Astrocyte (in vitro differentiated cells and primary cell): ENCODE measurements at places on chromosomes 6 and 20. TPM values are rescaled to one million over a fixed set of nuclear protein-coding genes. Genes with fewer than 3 reads are reported as not detected.

DNA sequence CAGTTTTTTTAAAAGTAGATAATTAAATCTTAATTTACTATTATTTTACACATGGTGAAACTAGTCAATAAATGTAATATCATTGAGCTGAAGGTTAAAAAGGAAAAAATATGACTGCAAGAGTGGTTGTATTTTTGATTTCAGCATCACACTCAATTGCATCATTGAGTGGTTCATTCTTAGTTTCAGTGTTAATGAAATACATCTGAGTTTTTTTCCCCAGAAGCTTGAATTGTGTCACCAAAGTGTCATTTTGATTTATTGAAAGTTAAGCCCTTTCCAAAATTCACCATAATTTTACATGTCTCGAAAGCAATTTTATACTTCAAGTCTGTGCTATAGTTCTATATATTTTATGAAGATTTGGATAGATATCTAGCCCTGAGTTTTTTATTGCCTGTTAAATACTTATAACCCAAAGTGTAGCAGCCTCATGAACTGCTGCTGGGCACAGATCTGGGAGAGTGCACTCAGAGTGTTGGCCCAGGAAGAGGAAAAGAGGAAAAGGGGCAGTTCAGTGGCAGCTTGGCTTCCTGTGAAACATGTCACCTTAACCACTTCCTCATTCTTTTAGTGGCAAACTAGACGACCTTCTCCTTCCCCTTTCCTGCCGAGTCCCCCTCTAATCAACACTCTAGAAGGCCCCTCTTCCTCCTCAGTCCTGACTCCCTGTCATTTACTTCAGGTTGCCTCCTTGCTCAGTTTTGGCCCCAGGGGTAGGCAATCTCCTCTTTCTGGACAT, 140.7 kb downstream of the ESR1 start:
- H3K27ac ChIP-seq = no peak overlapping the region
- no peaks in the 10 kb centered on the region for H3K27me3 ChIP-seq
- H3K4me3 ChIP-seq = no peak overlapping the region
- DNase-seq = no peak
- H3K36me3 ChIP-seq = no peaks in the 10 kb centered on the region

Gene CCR6
- not detected in 2 replicates for total RNA-seq

GRCh38 chr6:47697925-47698324, 455 bp upstream of the ADGRF4 start:
- no peak for DNase-seq
- peaks cover 14% of the 10 kb centered on the region for H3K4me1 ChIP-seq
- no peak overlapping the region for H3K4me3 ChIP-seq
- H3K27me3 ChIP-seq = peaks cover 2% of the 10 kb centered on the region
- peak overlapping the region; percentile 14 for H3K27ac ChIP-seq
- H3K36me3 ChIP-seq = no peaks in the 10 kb centered on the region

Gene AVP
- not detected in 2 replicates for total RNA-seq

- no peaks in the 10 kb centered on the region for H3K27me3 ChIP-seq
- peak overlapping the region; percentile 86 for H3K27ac ChIP-seq
- H3K4me1 ChIP-seq = peaks cover 17% of the 10 kb centered on the region
- no peak for DNase-seq
These were observed 3.0 kb upstream of the FBXO9 start for GRCh38 chr6:53062169-53062539.

Gene ID1
- 73.7 and 76.7 TPM in 2 replicates for total RNA-seq

Gene MYB
- total RNA-seq = 0.12 TPM in 1 of 2 replicates, not detected in the other

Gene MAK
- 0.05 TPM in 1 of 2 replicates, not detected in the other for total RNA-seq

- DNase-seq = no peak
- peaks cover 23% of the 10 kb centered on the region for H3K4me1 ChIP-seq
- H3K36me3 ChIP-seq = no peaks in the 10 kb centered on the region
- no peak overlapping the region for H3K27ac ChIP-seq
- H3K4me3 ChIP-seq = peak overlapping the region; percentile 35
These were observed 3.5 kb upstream of the SNAI1 start for GRCh38 chr20:49979030-49979832.

Gene OR2H2
- total RNA-seq = not detected in 2 replicates

DNA sequence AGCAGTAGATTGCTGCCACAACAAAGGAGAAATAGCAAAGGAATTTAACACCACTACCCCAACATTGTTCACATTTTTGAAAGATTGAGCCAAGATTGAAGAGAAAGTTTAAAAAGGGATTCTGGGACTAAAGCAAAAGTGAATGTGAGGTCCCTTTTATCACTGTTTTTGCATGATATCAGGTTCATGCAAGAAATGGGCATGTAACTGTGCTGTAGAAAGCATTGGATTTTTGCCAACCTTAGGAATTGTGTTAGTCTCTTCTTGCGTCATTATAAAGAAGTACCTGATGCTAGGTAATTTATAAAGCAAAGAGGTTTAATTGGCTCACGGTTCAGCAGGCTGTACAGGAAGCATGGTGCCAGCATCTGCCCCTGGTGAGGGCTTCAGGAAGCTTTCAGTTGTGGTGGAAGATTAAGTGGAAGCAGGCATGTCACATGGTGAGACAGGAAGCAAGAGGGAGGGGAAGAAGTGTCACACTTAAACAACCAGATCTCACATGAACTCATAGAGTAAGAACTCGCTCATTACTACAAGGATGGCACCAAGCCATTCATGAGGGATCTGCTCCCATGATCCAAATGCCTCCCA, 4.6 kb upstream of the GJB7 start:
- H3K4me3 ChIP-seq = no peak overlapping the region
- H3K27ac ChIP-seq = no peak overlapping the region
- no peaks in the 10 kb centered on the region for H3K4me1 ChIP-seq
- DNase-seq = peak; percentile 22
- no peaks in the 10 kb centered on the region for H3K27me3 ChIP-seq

DNA sequence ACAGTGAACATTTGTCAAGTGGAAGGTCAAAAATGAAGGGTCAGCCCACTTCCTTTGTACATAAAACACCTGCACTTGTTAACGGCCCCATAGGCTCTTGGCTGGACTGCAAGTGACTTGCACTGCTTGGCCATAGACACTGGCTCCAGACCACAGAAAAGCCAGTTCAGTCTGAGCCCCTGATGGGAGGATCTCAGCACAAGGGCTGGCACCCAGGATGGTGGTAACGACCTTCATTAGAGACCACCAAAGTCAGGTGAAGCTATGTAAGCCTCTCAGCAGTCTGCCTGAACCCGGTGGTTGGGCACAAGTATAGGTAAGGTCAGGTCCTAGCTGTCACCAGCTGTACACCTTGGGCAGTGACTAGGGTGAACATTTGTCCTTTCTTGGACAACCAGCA, 16.1 kb downstream of the PLAGL2 start:
- H3K36me3 ChIP-seq = peaks cover 9% of the 10 kb centered on the region
- DNase-seq = no peak
- no peak overlapping the region for H3K27ac ChIP-seq
- no peaks in the 10 kb centered on the region for H3K27me3 ChIP-seq
- peaks cover 12% of the 10 kb centered on the region for H3K4me1 ChIP-seq
- H3K4me3 ChIP-seq = no peak overlapping the region

GRCh38 chr6:14544666-14545065, 427.1 kb downstream of the CD83 start:
- H3K36me3 ChIP-seq = no peaks in the 10 kb centered on the region
- H3K4me1 ChIP-seq = peaks cover 11% of the 10 kb centered on the region
- H3K27me3 ChIP-seq = no peaks in the 10 kb centered on the region
- no peak overlapping the region for H3K4me3 ChIP-seq
- no peak for DNase-seq

DNA sequence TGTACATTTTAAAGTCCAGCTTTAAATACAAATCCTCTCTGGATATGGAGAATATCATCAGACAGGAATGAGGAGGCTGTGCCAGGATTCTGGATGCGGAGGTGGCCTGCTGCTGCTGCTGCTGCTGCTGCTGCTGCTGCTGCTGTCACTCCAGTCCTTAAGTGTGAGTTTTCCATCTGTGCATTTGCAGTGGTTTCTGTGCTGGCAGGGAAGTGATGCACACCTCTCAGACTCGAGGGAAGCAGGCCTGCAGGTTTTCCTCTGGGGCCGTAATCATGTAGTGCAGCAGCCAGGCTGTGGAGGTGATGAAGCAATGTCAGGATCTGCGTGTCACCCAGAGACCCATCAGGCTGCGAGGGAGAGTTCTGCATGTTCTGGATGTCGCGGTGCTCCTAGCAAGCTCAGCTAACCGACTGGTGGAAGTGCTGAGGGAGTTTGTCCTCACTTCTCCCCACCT, 32.0 kb downstream of the CFAP61 start:
- H3K27ac ChIP-seq = no peak overlapping the region
- no peak for DNase-seq
- H3K4me3 ChIP-seq = no peak overlapping the region
- no peaks in the 10 kb centered on the region for H3K27me3 ChIP-seq
- H3K4me1 ChIP-seq = no peaks in the 10 kb centered on the region

Gene MAS1
- total RNA-seq = not detected in 2 replicates

Gene TGM3
- total RNA-seq = not detected in 2 replicates
